Panc1 (cell line): ENCODE measurements at places on chromosomes 7 and 10. TPM values are rescaled to one million over a fixed set of nuclear protein-coding genes. Genes with fewer than 3 reads are reported as not detected.

SPDYE2 gene
- not detected for total RNA-seq

GRCh38 chr10:131944412-131944811, 37.3 kb downstream of the BNIP3 start:
- DNase-seq = no peak
- H3K4me3 ChIP-seq = no peak overlapping the region
- H3K36me3 ChIP-seq = peaks cover 28% of the 10 kb centered on the region
- no peak overlapping the region; the same call in 1 of the 2 replicates for H3K27ac ChIP-seq
- H3K4me1 ChIP-seq = peaks cover 19% of the 10 kb centered on the region
- no peaks in the 10 kb centered on the region for H3K27me3 ChIP-seq

DNA sequence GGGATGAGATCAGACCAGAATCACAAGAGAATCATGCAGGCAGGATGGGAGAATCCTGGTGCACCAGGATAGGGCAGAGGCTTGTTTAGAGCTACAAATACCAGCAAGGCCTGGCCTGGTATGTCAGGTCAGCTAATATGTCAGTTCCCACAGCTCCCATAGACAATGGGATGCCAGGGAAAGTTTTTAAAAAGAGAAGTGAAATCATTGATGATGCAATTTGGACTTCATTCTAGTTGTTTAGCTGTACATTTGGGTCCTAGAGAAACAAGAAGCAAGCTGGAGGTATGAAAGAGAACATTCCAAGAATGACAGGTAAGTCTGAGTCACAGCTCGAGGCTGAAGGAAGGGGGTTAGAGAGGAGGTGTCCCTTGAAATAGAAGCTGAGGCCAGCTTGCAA, 45.2 kb downstream of the GPR141 start:
- H3K27me3 ChIP-seq = peaks cover 2% of the 10 kb centered on the region
- H3K4me1 ChIP-seq = no peaks in the 10 kb centered on the region
- no peak overlapping the region for H3K27ac ChIP-seq

GRCh38 chr7:43211286-43211685, 98.8 kb downstream of the HECW1 start:
- DNase-seq = no peak
- H3K4me3 ChIP-seq = no peak overlapping the region
- H3K36me3 ChIP-seq = no peaks in the 10 kb centered on the region
- peaks cover 9% of the 10 kb centered on the region for H3K27me3 ChIP-seq
- no peaks in the 10 kb centered on the region for H3K4me1 ChIP-seq

HOXA2 gene
- 2.9 TPM for total RNA-seq

- no peak overlapping the region for H3K27ac ChIP-seq
- H3K27me3 ChIP-seq = no peaks in the 10 kb centered on the region
- no peak for DNase-seq
- H3K4me3 ChIP-seq = no peak overlapping the region
Measured at GRCh38 chr7:48962821-48963505, 38.6 kb downstream of the CDC14C start.

DNA sequence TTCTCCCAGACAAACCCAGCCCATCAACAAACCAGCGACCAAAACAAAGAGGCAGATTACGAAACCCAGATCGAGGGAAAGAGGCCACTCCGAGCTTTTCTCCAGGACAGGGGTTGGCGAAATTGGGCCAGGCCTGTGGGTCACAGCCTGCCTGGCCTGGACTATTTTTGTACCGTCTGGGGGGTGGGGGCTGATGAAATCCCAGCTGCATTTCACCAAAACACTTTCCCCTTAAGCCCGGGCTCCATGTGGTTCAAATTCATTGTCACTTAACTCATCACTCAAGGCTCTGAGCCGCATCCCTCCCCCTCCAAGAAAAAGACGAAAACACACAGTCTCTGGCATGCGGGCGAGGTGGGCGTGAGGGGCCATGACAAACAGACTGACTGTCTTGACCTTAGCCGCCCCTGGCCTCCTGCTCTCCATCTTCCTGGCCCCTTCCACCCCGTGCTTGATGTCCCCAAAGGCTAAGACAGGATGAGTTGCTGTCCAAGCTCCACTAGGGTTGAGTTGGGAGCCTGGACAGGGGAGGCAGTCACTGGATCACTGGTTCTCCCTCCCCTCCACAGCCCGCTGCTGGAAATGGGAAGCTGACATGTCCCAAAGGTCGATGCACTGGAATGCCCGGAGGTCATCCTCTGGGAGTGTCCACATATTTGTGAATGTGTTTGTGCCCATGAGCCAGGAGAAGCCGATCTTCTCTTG, 19.2 kb downstream of the TMEM270 start:
- H3K27me3 ChIP-seq = no peaks in the 10 kb centered on the region
- 0 out of 2 replicates have a peak, but pooled peaks cover 4% of the 10 kb centered on the region for H3K4me1 ChIP-seq
- no peak for DNase-seq
- no peak overlapping the region for H3K4me3 ChIP-seq
- H3K36me3 ChIP-seq = no peaks in the 10 kb centered on the region

GARIN1A gene
- total RNA-seq = 1.2 TPM

- no peak for DNase-seq
- no peak overlapping the region for H3K27ac ChIP-seq
- peaks cover 4% of the 10 kb centered on the region; the same call in 1 of the 2 replicates for H3K4me1 ChIP-seq
- no peak overlapping the region for H3K4me3 ChIP-seq
Measured at GRCh38 chr7:66630531-66630930, 1.9 kb downstream of the KCTD7 start.

DNA sequence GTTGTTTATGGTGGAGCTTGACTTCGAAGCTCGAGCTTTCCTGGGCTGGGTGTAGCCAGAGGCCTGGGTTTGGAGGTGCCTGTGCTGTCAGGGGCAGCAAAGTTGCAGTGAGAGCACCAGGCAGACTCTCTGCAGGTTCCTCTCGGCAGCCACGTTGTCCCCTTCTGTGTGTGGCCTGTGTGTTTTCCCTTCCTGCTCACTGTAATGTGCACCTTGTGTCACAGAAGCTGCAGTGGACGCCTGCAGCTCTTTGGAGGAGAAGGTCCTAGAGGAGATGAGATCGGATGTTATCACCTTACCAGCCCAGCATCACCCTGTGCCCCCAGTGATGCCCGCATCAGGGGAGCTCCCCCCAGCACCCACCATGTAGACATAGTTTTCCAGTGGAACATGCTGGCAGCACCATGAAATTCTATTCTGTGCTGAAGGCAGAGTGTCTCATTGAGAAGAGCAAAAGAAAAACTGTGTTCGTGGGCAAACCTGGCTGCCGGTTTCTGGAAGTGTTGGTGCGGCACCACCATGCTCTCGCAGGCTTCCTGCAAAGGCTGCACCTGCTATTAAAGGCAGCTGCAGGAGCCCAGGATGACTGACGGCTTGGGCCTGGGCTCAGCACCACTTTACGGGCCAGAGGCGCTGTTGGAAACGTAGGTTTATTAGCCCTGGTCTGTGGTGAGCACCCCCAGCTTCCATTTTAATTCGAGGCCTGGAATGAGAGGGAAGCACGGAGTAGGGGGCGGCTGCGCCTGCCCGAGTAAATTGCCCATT, 609.8 kb upstream of the FOXK1 start:
- no peaks in the 10 kb centered on the region for H3K36me3 ChIP-seq
- H3K4me3 ChIP-seq = no peak overlapping the region
- H3K27me3 ChIP-seq = no peaks in the 10 kb centered on the region
- H3K27ac ChIP-seq = no peak overlapping the region
- H3K4me1 ChIP-seq = no peaks in the 10 kb centered on the region
